ENCODE measurements at places on chromosomes 7 and 10. TPM values are rescaled to one million over a fixed set of nuclear protein-coding genes. Genes with fewer than 3 reads are reported as not detected.

Gene TAS2R5
- 0.26 TPM for total RNA-seq

Gene ARHGEF35
- 10.8 TPM for total RNA-seq

Gene RELN
- 15.8 TPM for total RNA-seq

Gene TAS2R41
- not detected for total RNA-seq

GRCh38 chr7:42278344-42278743, 41.3 kb upstream of the GLI3 start:
- DNase-seq, result no peak

DNA sequence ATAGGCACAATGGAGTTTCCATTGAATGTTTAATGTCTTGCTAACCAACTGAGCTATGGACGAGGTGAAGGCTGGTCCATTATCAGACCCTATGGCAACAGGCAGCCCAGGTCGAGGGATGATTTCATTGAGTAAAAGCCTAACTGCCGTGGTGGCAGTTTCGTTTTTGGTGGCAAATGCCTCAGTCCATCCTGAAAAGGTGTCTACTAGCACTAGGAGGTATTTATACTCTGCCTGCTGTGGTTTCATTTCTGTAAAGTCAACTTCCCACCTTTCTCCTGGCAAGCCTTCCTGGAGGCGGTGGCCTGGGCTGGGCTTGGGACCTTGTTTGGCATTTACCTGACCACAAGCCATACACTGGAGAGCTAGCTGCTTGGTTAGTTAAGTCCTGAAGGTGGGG, 75.8 kb downstream of the PRR15 start:
- no peak for DNase-seq

- no peak for DNase-seq
Measured at GRCh38 chr7:504221-505111, 15.2 kb downstream of the PDGFA start.

GRCh38 chr7:3246127-3246526, 54.9 kb upstream of the SDK1 start:
- DNase-seq, result no peak
